Natural killer cell (primary cell): ENCODE measurements at places on chromosomes 5 and 9. TPM values are rescaled to one million over a fixed set of nuclear protein-coding genes. Genes with fewer than 3 reads are reported as not detected.
A peak's percentile ranks its signal among the peaks of the same experiment; 100 is the strongest.

GRCh38 chr9:108837530-108837929 is 18.3 kb downstream of the ACTL7B start:
- no peak overlapping the region for H3K27ac ChIP-seq
- no peak for DNase-seq
- no peaks in the 10 kb centered on the region for H3K27me3 ChIP-seq

DNA sequence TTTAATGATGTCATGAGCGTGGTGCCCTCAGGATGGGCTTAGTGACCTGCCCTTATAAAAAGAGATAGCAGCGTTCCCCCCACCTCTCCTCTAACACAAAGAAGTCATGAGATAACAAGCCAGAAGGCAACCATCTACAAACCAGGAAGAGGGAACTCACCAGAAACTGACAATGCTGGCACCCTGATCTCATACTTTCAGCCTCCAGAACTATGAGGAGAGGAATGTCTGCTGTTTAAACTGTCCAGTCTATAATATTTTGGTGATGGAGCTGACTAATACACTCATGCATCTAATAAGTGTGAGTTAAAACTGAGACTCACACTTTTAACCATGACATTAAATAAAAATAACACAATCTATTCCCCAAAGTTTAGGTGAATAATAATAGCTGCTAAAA is 156.1 kb upstream of the SPEF2 start:
- H3K27ac ChIP-seq: no peak overlapping the region
- H3K4me3 ChIP-seq: no peak overlapping the region
- H3K4me1 ChIP-seq: no peaks in the 10 kb centered on the region
- H3K27me3 ChIP-seq: no peaks in the 10 kb centered on the region

GRCh38 chr5:139131465-139131864 is 66.7 kb downstream of the SIL1 start:
- H3K36me3 ChIP-seq: peaks cover 4% of the 10 kb centered on the region
- no peak overlapping the region for H3K27ac ChIP-seq
- no peak overlapping the region for H3K4me3 ChIP-seq
- no peak for DNase-seq
- H3K4me1 ChIP-seq: no peaks in the 10 kb centered on the region
- H3K27me3 ChIP-seq: no peaks in the 10 kb centered on the region

- H3K27ac ChIP-seq: no peak overlapping the region
- H3K4me1 ChIP-seq: peaks cover 2% of the 10 kb centered on the region
- DNase-seq: peak; percentile 55
- H3K4me3 ChIP-seq: no peak overlapping the region
- H3K36me3 ChIP-seq: peaks cover 20% of the 10 kb centered on the region
Measured at GRCh38 chr5:55650386-55650785, 61.7 kb downstream of the SLC38A9 start.

GRCh38 chr5:514101-514485 is 10.2 kb downstream of the SLC9A3 start:
- H3K4me3 ChIP-seq: no peak overlapping the region
- no peak overlapping the region for H3K27ac ChIP-seq
- no peak for DNase-seq
- no peaks in the 10 kb centered on the region for H3K36me3 ChIP-seq

GRCh38 chr5:52605317-52606313 is 182.1 kb upstream of the ITGA1 start:
- no peak overlapping the region for H3K27ac ChIP-seq
- DNase-seq: no peak
- H3K27me3 ChIP-seq: no peaks in the 10 kb centered on the region
- H3K4me1 ChIP-seq: no peaks in the 10 kb centered on the region
- no peak overlapping the region for H3K4me3 ChIP-seq

GRCh38 chr5:120252839-120253238 is 211.3 kb upstream of the PRR16 start:
- H3K4me1 ChIP-seq: no peaks in the 10 kb centered on the region
- no peak for DNase-seq
- H3K4me3 ChIP-seq: no peak overlapping the region
- H3K36me3 ChIP-seq: no peaks in the 10 kb centered on the region

DNA sequence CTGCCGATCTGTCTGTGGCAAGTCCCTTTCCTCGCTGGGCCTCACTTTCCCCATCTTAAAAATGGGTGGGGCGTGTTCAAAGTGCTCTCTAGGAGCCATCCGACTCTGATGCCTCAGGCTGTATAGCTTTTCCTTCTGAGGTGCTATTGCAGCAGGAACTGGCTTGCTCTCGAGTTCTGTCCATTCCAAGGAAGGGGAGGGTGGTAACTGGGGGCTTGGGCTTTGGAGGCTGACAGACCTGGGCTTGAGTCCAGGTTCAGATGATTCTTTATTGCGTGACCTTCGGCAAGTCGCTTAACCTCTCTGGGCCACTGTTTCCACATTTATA is 139.5 kb downstream of the RGS3 start:
- H3K36me3 ChIP-seq: peaks cover 12% of the 10 kb centered on the region
- no peak for DNase-seq
- no peaks in the 10 kb centered on the region for H3K27me3 ChIP-seq
- no peak overlapping the region for H3K27ac ChIP-seq

- H3K27ac ChIP-seq: no peak overlapping the region
- H3K27me3 ChIP-seq: no peaks in the 10 kb centered on the region
- peaks cover 8% of the 10 kb centered on the region for H3K36me3 ChIP-seq
Measured at GRCh38 chr9:5892456-5893133, 1.9 kb downstream of the MLANA start.

DNA sequence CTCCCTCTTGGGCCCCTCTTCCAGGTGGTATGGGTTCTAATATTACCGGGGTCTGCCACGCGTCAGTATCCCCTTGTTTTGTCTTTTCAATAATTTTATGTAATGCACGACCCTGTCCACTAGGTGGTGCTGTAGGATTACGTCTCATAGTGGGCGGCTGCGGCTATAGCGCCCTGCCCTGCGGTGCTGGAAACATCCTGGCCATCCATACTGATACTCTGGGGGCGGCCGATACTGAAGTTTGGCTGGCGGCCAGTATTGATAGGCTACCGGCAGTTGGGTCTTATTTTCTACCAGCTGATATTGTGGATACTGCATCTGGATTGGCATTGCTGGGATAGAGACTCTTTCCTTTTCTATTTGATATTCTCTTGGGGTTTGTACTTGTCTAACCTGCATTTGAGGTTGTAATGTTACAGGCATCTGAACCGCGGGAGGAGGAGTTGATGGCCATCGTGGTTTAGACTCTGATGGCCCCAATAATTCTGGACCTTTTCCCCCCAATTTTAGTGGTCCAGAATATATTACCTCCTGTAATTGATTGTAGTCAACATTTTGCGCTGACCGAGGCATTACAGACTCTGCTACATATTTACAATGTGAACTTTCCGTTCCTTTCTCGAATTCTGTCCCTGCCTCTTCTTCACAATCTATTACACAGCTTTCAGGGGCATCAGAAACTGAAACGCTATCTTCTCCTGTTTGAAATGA is 3.3 kb upstream of the TMEM141 start:
- H3K27me3 ChIP-seq: no peaks in the 10 kb centered on the region
- H3K36me3 ChIP-seq: peaks cover under 1% of the 10 kb centered on the region
- no peak overlapping the region for H3K4me3 ChIP-seq

DNA sequence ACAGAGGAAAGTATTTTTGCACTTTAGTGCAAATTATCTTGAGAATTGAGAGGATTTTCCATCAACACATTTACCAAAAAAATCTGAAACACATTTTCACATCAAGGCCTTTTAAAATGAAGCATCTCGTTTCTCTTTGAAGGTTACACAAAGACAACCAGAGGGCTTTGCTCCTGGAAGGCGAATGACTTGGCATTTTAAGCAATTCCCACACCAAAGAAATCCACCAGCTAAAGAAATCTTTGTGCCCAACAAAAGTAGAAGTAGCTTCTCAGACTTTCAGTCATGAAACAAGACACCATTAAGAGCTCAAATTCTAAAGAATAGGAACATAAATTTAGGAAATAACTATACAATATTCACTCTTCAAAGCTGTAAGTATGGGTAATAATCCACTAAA is 59.9 kb downstream of the HABP4 start:
- no peak for DNase-seq
- no peaks in the 10 kb centered on the region for H3K4me1 ChIP-seq
- no peaks in the 10 kb centered on the region for H3K27me3 ChIP-seq
- no peak overlapping the region for H3K4me3 ChIP-seq

DNA sequence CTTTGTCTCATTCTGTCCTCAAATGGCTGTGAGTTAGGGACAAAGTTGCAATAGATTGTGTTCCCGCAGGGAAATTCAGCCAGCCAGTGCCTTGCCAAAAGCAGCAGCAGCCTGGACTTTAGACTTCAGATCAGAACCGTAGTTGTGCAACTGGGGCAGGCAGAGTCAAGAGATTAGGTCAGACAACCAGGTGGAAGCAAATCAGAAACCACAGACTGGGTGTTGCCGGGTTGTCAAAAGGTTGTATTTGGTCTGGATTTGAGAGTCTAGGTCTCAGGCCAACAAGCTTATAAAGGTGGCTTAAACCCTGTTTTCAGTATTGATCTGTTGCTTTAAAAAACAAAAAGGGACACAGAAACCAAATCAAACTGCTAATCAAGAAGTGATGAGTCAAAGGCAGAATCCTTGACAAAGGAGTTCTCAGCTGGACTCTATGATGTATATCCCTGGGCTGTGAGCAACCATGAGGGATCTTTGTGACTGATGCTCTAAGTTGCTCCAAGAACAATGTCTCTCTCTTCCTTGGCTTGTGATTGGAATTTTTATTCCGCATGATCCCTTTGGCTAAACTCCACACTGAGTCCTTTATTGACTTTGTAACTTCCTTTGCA is 20.9 kb downstream of the RFK start:
- H3K27me3 ChIP-seq: no peaks in the 10 kb centered on the region
- DNase-seq: no peak
- no peaks in the 10 kb centered on the region for H3K36me3 ChIP-seq
- H3K27ac ChIP-seq: no peak overlapping the region
- H3K4me3 ChIP-seq: no peak overlapping the region

DNA sequence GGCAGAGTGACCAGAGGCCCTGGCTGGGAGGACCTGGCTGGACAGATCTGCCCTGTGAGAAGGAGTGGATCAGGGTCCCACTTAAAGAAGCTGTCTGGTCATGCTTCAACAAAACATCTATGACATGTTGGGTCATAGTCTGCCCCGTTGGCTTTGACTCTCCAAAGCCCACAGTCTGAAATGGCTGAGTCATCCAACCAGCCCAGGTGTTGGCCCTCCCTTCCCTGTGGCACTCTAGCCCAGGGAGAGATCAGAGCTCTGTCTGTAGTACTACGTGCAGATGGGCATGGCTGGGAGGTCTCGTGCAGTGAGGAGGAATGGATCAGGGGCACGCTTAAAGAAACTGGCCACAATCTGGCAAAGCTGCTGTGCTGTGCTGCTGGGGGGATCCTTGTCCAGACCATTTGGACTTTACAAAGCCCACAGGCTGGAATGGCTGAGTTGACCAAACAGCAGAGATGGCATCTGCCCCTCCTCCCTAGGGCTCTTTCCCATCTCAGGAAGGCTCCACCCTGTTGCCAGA is 206.1 kb downstream of the TUSC1 start:
- H3K27ac ChIP-seq: no peak overlapping the region
- no peak overlapping the region for H3K4me3 ChIP-seq
- no peaks in the 10 kb centered on the region for H3K27me3 ChIP-seq
- DNase-seq: no peak
- no peaks in the 10 kb centered on the region for H3K36me3 ChIP-seq

DNA sequence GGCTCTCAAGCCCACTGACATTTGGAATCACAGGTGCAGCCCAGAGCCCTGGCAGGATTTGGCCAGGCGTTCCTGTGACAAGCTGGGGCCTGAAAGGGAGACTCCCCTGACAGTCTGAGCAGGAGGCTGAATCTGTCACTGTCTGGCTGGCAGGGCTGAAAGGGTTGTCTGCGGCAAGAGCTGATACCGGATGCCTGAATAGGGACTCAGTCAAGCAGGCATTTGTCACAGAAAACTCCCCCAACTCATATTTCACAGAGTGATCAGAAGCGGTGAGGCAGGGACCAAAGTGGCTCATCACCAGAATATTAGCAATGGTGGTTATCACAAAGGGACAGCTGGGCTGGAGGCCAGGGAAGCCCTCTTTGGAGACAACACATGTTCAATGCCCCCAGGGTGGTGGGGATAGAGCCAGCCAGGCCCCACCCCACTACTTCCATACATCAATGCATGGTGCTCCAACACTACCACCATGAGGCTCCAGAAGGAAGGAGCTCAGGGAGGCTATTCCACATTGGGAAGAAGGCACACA is 295.5 kb downstream of the DTWD2 start:
- H3K4me3 ChIP-seq: no peak overlapping the region
- H3K27me3 ChIP-seq: no peaks in the 10 kb centered on the region
- H3K4me1 ChIP-seq: no peaks in the 10 kb centered on the region
- DNase-seq: no peak
- H3K27ac ChIP-seq: no peak overlapping the region

DNA sequence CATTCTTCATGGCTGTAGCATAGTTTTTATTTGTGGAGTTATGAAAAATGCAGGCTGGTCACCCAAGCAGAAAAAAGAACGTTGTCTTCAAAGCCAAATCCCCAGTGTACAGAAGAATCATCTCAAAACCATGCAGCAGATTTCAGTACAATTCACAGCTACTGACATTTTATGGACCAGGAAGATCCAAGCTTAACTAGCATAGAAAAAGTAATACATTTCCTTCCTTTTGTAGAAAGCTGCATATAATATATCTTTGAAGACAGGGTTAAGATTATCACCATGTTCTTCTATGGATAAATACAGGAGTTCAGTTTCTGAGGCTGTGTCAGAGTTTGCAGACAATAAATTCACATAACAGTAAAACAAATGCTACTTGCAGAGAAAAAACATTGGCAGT is 1054.8 kb upstream of the C9orf72 start:
- H3K36me3 ChIP-seq: no peaks in the 10 kb centered on the region
- no peaks in the 10 kb centered on the region for H3K27me3 ChIP-seq
- no peak overlapping the region for H3K4me3 ChIP-seq
- DNase-seq: no peak
- H3K27ac ChIP-seq: no peak overlapping the region

DNA sequence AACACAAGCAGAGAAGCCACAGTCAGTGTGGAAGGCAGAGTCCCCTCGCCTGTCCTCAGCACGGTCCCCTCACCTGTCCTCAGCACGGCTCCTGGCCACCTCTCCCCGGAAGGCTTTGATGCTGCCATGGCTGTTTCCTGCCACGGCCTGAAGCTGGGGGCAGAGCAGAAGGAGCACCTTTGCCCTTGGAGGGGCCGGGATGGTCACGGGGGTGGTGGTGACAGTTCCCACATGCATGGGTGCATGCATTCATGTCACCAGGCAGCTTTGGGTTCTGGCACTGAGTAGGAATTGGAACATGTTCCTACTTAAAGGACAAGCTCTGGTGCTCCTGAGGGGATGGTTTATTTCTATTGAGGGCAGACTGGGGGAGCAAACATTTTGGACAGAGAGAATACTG is 57.8 kb upstream of the PHYKPL start:
- no peak overlapping the region for H3K27ac ChIP-seq
- DNase-seq: no peak
- H3K4me1 ChIP-seq: no peaks in the 10 kb centered on the region
- no peak overlapping the region for H3K4me3 ChIP-seq
- H3K36me3 ChIP-seq: no peaks in the 10 kb centered on the region
- H3K27me3 ChIP-seq: no peaks in the 10 kb centered on the region

- DNase-seq: no peak
- H3K27ac ChIP-seq: no peak overlapping the region
- no peak overlapping the region for H3K4me3 ChIP-seq
- no peaks in the 10 kb centered on the region for H3K4me1 ChIP-seq
- H3K27me3 ChIP-seq: no peaks in the 10 kb centered on the region
- H3K36me3 ChIP-seq: no peaks in the 10 kb centered on the region
Measured at GRCh38 chr5:136613230-136613629, 247.9 kb upstream of the TRPC7 start.

- no peak overlapping the region for H3K27ac ChIP-seq
- no peak overlapping the region for H3K4me3 ChIP-seq
- no peaks in the 10 kb centered on the region for H3K27me3 ChIP-seq
- H3K36me3 ChIP-seq: no peaks in the 10 kb centered on the region
Measured at GRCh38 chr5:125883223-125883622, 540.0 kb upstream of the GRAMD2B start.

The TAF1L gene
- not detected for total RNA-seq

The DNAH5 gene
- total RNA-seq: not detected

The SLC25A46 gene
- 25.5 TPM for total RNA-seq

The PCDHGA3 gene
- total RNA-seq: not detected

The PKN3 gene
- 3.6 TPM for total RNA-seq
